ENCODE measurements at places on chromosomes 4 and X.

GRCh38 chr4:168551945-168552695, 55.3 kb downstream of the PALLD start:
- no peak for DNase-seq

GRCh38 chr4:7029212-7029611, 14.0 kb upstream of the TADA2B start:
- no peak for DNase-seq

GRCh38 chr4:87622303-87622702, 14.0 kb downstream of the DSPP start:
- no peak for DNase-seq

GRCh38 chr4:10346023-10346422, 111.2 kb downstream of the ZNF518B start:
- DNase-seq = no peak

- DNase-seq = no peak
Measured at GRCh38 chr4:137427411-137427810, 104.9 kb downstream of the PCDH18 start.

GRCh38 chrX:148540671-148541583, 40.5 kb downstream of the AFF2 start:
- DNase-seq = no peak

- no peak for DNase-seq
Measured at GRCh38 chrX:112259375-112259774, 176.8 kb upstream of the TRPC5 start.

GRCh38 chrX:646228-646495, 15.6 kb downstream of the SHOX start:
- no peak for DNase-seq

GRCh38 chrX:125952973-125953372, 213.1 kb downstream of the DCAF12L2 start:
- no peak for DNase-seq

DNA sequence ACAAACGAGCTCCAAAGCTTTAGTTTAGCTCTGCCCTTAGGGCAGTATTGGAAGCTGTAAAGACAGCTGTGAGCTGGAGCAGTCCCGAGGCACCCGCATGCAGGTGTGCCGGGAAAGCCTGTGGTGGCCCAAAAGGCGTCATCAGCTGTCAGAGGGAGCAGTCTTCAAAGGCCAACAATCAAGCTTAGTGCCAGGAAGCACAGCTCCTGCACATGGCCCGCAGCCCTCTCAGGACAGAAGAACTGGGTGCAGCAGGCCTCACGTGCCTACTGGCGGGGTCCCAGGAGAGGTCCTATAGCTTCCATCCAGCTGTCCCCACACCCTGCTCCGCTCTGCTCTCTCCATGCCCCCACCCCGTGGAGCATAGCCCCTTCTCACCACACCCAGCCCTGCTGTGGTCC, 92.2 kb upstream of the TRIM2 start:
- DNase-seq = no peak

- DNase-seq = no peak
Measured at GRCh38 chrX:25663701-25664100, 474.4 kb upstream of the MAGEB18 start.

DNA sequence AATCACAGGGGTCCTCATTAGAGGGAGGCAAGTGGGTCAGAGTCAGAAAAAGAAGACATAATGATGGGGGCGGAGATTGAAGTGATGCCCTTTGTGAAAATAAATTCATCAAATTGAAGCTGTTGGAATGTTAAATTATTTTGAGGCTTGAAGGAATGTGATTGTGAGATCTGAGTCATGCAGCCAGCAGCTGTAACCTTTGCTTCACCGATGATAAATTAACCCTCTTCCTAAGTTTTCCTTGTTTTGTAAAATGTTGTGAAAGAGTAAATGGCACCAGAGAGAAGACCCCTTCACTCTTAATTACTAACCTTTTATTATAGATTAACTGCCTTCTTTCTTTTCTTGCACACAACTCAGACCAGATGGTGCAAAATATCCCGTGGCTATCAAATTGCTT, 47.7 kb upstream of the FAM9A start:
- DNase-seq = peak; percentile 42
